Aorta (tissue), 5 donors: ENCODE measurements at places on chromosomes 11 and 22.

DNA sequence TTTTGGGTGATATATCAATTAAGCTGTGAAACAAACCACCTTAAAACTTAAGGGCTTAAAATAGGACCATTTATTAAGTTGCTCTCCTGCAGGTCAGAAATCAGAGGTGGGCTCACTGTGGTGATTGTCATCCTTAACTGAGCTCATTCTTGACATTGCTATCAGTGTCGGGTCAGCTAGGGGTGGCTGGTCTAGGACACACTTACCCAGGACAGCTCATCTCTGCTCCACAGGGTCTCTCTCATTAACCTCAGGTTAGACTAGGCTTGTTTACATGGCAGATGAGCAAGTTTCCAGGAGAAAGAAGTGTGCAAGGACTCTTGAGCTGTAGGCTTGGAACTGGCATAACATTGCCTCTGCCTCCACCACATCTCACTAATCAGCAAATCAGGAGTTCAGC is 601.0 kb upstream of the RAG2 start:
- no peak for DNase-seq

DNA sequence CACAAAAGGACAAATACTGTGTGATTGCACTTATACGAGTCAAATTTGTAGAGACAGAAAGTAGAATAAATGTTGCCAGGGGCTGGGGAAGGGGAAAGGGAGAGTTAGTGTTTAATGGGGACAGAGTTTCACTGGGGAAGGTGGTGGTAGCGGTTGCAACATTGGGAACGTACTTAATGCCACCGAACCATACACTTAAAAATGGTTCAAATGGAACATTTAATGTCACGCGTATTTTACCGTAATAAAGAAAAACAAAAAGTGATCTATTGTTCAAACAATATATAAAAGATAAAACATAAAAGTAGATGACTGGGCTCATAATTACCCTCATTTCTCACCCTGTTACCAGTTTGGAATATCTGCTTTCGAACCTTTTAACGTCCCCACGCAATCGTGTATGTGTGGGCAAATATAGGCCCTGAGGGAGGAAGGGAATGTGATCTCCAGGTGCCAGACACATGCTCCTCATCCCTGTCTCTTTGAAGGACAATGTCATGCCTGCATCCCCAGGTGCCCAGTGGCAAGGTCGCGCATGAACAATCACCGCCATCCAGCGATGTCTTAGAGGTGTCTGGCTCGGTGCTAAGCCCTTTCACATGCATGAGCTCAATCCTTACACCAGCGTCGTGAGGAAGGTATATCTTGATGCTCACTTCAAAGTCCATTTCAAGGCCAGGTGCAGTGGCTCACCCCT is 35.3 kb downstream of the LIF start:
- DNase-seq: peak; percentile 48

- no peak for DNase-seq
Measured at GRCh38 chr11:67117176-67117575, 1.9 kb upstream of the KDM2A start.

- peak; percentile 8 for DNase-seq
Measured at GRCh38 chr11:1742371-1742770, 8.0 kb downstream of the IFITM10 start.

- peak; percentile 62 for DNase-seq
Measured at GRCh38 chr11:2523821-2524391, 79.1 kb downstream of the KCNQ1 start.

DNA sequence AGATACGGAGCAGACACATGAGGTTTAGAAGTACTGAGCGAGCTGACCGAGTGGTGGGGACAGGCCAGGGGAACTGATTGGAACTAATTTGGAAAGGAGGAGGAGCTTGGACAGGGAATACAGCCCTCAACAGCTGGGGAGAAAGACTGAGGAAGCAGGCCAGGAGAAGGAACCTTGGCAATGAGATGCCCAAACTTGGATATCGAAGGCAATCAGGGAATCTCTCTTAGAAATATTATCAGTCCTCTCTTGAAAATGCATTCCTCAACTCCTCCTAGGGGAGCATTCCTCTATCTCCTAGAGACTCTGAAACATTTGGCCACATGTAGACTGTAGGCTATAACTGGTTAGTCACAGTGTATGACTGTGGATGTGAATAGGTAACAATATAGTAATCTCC is 284.6 kb downstream of the GUCY1A2 start:
- DNase-seq: no peak

DNA sequence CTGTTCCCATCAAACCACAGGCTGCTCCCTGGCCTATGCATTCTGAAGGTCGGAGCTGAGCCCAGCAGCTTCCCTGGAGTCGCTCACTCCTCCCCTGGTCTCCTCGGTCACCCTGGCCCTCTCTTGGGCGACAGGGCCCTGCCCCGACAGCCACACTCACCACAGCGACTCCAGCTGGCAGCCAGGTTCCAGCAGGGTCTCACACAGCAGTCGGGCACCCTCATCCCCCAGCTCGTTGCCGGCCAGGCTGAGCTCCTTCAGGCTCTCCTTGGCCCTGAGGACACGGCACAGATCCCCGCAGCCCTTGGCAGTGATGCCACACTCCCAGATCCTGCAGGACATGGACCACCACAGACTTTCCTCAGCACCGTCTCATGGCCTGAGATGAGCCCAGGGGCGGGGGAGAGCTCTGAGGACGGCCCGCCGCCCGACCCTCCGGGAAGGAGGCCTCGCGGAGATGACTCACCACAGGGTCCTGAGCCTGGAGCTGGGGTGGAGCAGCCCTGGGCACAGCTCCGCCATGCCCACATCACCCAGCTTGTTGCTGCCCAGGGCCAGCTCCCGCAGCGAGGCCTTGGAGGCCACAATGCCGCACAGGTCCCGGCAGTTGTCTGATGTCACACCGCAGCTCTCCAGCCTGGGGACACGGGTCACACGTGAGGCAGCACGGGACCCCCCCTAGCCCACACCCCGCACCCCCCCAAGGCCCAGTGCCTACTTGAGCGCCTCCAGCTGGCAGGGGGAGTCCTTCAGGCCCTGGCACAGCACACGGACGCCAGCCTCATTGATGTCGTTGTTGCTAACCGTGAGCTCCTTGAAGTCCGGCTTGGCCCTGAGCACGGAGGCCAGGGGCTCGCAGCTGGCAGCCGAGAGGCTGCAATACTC is 8.5 kb downstream of the RNH1 start:
- DNase-seq: peak; percentile 48
